ENCODE measurements at places on chromosomes 11 and 22. TPM values are rescaled to one million over a fixed set of nuclear protein-coding genes. Genes with fewer than 3 reads are reported as not detected.

SLC22A6 gene
- total RNA-seq: not detected

ABCG4 gene
- 0.28 TPM for total RNA-seq

ARHGEF17 gene
- 74.6 TPM for total RNA-seq

LRRC32 gene
- 69.9 TPM for total RNA-seq

ACR gene
- total RNA-seq: 0.26 TPM

FAM111B gene
- 6.9 TPM for total RNA-seq

SYNGR1 gene
- total RNA-seq: 13.3 TPM

CRYBB3 gene
- total RNA-seq: not detected
